ENCODE measurements at places on chromosomes 3 and 15.

DNA sequence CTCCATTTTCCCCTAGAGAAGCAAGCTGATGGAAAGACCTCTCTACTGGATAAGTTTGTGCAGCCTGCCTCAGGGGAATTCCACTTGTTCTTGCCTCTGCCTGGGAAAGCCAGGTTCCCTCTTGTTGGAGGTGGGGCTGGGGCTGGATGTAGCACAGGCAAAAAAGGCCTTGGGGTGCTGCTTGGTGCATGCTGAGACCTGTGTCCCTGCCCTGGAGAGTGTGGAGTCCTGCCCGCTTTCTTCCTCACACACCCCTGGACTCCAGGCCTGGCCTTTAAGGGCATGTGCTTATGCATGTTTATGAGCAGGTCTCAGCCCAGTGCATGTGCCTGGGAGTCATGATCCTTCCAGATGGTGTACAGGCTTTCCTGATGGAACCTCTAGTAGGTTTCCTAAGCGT lies 23.5 kb upstream of the JMJD7 start:
- DNase-seq, result no peak

DNA sequence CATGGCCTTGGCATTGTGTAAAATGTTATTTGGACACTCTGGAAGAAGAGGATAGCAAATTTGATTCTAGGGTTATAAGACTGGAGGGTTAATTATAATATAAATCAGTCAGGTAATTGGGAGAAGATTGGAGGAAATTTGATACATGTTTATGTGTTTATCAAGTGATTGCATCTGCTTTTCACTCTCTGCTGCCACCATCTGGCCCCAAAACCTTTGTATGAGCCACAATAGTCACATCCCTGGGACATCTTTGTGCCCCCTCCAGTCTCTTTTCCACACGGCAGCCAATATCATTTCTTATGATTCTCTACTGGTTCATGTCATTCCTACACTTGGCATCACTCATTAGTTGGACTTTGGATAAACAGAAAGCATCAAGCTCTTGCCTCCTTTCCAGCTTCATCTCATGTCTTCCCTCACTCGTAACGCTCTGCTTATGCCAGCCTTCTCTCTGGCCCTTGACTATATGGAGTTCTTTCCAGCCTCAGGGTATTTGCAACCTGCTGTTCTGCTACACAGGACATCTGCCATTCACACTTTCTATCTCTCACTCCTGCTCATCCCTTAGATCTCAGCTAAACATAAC lies 602.3 kb upstream of the SUCLG2 start:
- DNase-seq, result no peak

- no peak for DNase-seq
Measured at GRCh38 chr3:109072194-109072593, 45.7 kb downstream of the MORC1 start.

DNA sequence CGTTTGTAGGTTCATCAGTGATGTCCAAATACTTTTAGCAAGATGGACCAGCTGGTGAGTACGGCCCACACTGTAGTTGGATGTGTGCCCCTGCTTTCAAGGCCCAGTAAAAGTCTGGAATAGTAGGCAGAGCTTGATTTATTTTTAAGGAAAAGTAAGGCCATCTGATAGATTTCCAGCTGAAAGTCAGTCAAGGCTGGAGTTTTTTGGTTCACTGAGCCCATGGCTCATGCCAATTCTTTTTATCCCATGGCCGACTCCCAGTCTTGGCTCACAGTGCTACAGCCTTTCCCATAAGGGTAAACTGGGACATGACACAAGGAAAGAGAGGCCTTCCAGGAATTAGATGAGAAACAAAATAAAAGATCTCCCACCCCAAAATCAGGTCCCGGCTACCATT lies 13.5 kb downstream of the CCDC80 start:
- no peak for DNase-seq

GRCh38 chr15:98231696-98232440 lies 271.4 kb downstream of the ARRDC4 start:
- DNase-seq, result no peak

DNA sequence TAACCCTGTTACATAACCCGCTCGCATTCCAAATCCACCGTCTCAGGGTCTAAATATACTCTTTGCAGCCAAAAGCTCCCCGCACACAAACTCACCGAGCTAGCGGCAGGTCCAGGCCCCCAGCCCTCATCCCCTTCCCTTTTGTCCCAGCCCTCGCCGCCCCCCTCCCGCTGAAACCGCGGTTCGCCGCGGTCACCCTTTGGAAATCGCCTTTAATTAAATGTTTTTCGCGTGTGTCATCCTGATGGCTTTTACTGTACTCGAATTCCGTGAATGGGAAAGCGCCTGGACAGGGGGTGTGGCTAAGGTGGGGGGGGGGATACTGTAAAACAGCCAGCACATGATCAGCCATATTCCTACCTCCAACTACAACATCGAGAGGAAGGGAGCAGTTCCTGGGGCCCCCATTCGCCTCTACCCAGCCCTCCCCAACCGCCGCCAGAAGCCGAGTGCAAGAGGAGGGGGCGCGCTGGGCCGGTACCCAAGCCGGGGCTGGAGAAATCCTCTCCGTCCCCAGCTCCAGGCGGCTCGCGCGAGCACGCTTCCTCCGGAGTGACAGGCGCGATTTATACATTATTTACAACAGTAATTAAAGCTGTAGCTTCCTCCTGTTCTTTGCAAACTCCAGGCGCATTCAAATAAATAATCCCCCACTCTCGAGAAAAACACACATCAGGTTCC lies 1.7 kb downstream of the RORA start:
- DNase-seq, result no peak

DNA sequence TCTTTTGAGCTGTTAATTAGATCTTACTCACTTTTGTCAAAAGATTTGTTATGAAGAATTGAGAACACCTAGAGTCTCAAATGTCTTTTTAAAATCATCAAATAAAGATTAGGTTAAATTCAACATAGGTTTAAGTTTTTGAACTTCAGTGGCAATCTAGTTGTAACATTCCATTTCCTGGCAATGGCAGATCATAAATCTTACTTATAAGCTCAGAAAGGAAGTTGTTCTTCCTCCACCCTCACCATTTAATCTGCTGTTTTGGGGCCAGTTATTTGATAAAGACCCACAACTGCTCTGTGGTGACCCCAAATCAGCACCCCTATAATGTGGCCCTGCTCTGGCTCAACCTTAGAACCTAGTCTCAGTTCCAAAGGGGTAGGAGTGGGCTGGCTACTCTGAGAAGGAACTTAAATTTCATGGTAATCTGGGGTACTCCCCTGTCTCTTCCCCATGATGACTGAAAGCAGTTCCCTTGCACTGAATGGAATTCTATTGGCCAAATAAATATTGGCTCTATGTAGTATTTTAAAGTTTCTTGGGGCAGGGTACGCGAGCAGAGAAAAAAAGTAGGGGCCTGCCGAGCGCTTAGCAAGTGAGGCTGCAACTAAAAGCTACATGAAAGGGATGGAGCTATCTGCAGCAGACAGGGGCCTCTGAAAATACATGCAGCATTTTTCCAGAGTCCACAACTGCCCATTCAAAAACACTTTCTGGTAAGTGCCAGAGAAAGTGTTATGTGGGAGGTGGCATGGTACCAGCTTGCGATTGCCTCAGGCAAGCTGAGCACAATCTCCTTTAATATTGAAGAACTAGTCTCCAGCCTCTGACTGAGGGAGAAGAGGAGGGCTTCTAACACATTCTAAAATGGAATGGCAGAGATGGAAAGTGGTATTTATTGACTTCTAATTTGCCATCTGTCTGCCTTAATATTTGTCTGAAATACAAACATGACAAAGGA lies 103.6 kb upstream of the RASGRP1 start:
- DNase-seq, result no peak

Measured in activated CD8-positive, alpha-beta memory T cell treated with anti-CD3 and anti-CD28 coated beads for 48 hours (primary cell).